PC-9 (cell line): ENCODE measurements at places on chromosomes 5 and 9. TPM values are rescaled to one million over a fixed set of nuclear protein-coding genes. Genes with fewer than 3 reads are reported as not detected.

The OLFM1 gene
- not detected in 2 replicates for total RNA-seq

The PCDHA4 gene
- not detected in 2 replicates for total RNA-seq

The OR1Q1 gene
- total RNA-seq: not detected in 2 replicates

The SLC27A6 gene
- not detected in 2 replicates for total RNA-seq

The URM1 gene
- 98.1 and 101 TPM in 2 replicates for total RNA-seq

The ANKRD18A gene
- total RNA-seq: 4.2 and 4.9 TPM in 2 replicates

The PCDHGA3 gene
- total RNA-seq: not detected in 2 replicates

DNA sequence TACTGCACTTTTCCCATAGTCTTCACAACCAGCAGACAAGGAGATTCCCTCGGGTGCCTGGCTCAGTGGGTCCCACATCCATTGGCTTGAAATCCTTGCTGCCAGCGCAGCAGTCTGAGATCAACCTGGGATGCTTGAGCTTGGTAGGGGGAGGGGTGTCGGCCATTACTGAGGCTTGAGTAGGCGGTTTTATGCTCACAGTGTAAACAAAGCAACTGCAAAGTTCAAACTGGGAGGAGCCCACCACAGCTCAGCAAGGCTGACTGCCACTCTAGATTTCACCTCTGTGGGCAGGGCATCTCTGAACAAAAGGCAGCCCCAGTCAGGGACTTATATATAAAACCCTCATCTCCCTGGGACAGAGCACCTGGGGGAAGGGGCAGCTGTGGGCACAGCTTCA, 512.3 kb upstream of the MPDZ start:
- DNase-seq: no peak

- DNase-seq: no peak
These were observed 8.6 kb downstream of the ITK start for GRCh38 chr5:157189223-157189622.

DNA sequence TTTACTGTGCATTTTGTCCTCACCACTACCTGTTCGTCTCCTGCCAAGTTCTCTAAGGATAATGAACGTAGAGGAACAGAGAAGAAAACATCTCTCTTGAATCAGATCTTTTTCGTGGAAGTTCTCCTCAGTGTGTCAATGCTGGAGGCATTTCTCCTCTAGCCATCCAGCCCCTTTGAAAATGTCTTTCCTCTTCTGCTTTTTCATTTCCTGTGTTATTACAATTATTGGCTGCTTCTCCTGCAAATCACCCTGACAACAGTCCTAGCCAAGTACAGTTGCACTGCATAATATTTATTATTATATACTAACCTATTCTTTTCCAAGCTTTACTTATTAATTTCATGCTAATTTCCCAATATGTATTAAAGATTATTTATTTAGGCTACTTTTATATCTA, 61.8 kb upstream of the TRPM3 start:
- DNase-seq: no peak

- no peak for DNase-seq
These were observed 1088.1 kb downstream of the NR2F1-AS1 start for GRCh38 chr5:92492908-92493307.

GRCh38 chr5:6145616-6146237, 232.6 kb downstream of the MED10 start:
- no peak for DNase-seq

GRCh38 chr9:33222031-33222430, 17.9 kb upstream of the SPINK4 start:
- DNase-seq: no peak

DNA sequence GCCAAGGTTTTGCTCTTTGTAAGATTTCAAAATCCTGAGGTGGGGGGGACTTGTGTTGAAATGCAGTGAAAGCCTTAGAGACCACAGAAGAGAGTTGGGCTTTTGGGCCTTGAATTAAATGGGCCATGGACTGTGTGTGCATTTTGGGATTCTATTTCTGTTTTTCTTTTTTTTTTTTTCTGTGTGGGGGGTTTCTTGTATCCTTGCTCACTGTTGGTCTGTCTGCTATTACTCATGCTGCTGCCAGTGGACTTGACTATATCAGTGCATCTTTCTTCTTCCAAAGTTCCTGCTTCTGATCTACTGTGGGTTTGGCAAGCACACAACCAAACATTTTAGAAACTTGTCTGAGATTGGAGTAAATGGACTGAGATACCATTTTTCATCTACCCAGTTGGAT, 344.9 kb downstream of the ARL15 start:
- DNase-seq: no peak

DNA sequence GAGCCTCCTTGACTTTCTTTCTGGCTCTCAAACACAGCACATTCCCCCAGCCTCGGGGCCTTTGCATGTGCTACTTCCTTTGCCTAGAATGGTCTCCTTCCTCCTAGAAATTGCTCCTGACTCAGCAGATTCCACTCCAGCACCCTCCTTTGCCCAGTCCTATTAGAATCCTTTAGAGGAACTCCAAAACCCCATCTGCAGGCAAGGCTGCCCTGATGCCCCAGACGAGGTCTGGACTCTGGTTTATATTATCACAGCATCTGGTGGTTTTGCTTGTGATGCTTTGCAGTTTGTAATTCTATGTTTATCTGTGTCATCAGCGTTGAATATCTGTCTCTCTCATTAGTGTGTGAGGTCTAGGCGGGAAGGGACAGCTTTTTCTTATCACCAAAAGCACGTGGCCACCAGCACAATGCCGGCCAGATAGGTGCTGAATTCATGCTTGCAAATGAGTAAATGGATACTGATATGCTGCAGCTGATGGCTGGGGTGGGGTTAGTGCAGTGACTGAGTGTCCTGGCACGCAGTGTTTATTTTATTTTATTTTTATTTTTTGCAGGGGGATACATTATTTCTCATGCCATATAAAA, 30.0 kb upstream of the ANKH start:
- no peak for DNase-seq

- DNase-seq: no peak
These were observed 871.4 kb upstream of the CDH10 start for GRCh38 chr5:25516141-25516540.

DNA sequence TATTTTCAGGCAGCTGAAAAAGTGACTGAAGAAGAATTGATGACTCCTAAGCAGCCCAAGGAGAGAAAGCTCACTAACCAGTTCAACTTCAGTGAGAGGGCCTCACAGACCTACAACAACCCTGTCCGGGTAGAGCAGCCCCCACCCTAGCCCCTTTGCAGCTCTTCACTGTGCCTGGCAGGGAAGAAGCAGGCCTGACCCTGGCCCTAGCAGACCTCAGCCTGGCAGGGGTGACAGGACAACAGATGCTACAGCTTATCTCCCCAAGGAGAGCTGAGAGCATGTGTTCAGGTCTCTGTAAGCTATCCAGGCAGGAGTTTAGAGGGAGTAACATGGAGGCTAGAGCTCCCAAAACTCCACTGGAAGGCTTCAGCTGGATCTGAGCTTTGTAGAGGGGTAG, 31.8 kb downstream of the DNAI1 start:
- DNase-seq: no peak

GRCh38 chr9:118652912-118653311, 716.3 kb downstream of the BRINP1 start:
- DNase-seq: no peak
